ENCODE measurements at places on chromosomes 12 and 14.
A peak's percentile ranks its signal among the peaks of the same experiment; 100 is the strongest.

DNA sequence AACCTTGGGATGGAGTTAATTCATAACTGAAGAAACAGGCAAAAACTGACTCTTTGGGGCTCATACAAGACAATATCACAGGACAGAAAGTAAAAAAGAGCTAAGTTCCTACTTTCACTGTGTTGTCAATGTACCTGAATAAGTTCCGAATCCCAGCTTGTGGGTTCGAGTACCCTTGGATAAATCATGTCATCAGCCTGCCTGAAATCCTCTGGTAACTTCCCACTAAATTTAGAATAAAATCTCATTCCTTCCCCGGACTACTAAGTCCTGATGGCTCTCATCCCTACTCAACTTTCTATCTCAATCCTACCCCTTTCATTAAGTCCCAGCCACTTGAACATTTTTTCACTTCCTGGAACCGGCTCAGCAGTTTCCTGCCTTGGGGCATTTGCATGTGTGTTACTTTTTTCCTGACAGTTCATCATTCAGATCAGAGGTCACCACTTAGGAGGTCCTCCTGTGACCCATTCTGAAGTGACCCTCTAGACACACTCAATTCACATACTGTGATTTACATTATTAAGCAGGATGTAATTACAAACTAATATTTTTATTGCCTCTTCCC lies 12.7 kb downstream of the ERP29 start:
- peaks cover 62% of the 10 kb centered on the region for H3K36me3 ChIP-seq
- no peaks in the 10 kb centered on the region for H3K27me3 ChIP-seq
- no peak overlapping the region for H3K27ac ChIP-seq
- H3K4me1 ChIP-seq = peaks cover 3% of the 10 kb centered on the region

GRCh38 chr12:24776861-24777260 lies 172.0 kb downstream of the BCAT1 start:
- H3K27ac ChIP-seq = no peak overlapping the region
- no peaks in the 10 kb centered on the region for H3K36me3 ChIP-seq
- no peak overlapping the region for H3K4me3 ChIP-seq
- H3K27me3 ChIP-seq = no peaks in the 10 kb centered on the region
- peaks cover 10% of the 10 kb centered on the region for H3K4me1 ChIP-seq

GRCh38 chr12:80791863-80792262 lies 75.2 kb downstream of the MYF5 start:
- H3K4me1 ChIP-seq = no peaks in the 10 kb centered on the region
- DNase-seq = no peak
- no peak overlapping the region for H3K4me3 ChIP-seq
- no peak overlapping the region for H3K27ac ChIP-seq
- no peaks in the 10 kb centered on the region for H3K36me3 ChIP-seq

GRCh38 chr12:69981881-69982475 lies 157.0 kb downstream of the MYRFL start:
- no peaks in the 10 kb centered on the region for H3K36me3 ChIP-seq
- no peak overlapping the region for H3K27ac ChIP-seq
- no peaks in the 10 kb centered on the region for H3K27me3 ChIP-seq
- DNase-seq = no peak
- H3K4me1 ChIP-seq = no peaks in the 10 kb centered on the region

GRCh38 chr12:58745348-58746125 lies 174.8 kb downstream of the LRIG3 start:
- H3K27me3 ChIP-seq = no peaks in the 10 kb centered on the region
- no peak for DNase-seq
- H3K27ac ChIP-seq = no peak overlapping the region
- H3K4me3 ChIP-seq = no peak overlapping the region

DNA sequence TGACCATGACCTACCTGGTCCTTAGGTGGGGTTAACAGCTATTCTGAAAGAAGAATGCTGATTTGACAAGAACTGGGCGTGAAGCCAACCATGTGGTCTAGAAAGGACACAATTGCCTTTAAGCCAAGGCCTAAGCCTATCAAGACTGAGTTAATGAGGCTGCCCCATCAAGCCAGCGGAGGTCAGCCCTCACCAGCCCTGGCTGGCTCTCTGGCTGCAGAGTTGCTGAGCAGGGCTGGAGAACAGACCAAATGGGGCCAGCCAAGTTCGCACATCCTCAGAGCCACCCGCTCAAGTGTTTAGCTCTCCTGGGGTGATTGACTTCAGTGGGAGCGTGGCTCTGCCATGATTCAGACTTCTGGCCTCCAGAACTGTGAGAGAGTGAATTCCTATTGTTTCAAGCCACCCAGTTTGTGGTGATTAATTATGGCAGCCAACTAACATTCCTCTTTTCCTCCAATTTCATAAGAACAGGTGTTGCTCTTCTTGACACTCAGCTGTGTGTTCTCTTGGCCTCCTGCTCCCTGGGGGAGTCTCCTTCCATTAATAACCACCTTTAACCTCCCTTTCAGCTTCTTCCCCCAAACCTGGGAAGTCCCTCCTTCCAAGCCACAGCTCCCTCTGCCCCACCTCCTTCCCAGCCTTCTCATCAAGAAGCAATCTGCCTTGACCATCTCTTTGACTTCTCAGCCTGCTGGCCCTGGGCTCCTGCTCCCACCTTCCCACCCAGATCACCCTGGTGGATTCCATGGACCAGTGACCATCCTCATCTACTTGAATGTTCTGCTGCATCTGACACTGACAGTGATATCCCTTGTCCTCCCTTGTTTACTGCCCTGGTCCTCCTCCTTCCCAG lies 5.3 kb upstream of the SERPINA5 start:
- H3K36me3 ChIP-seq = no peaks in the 10 kb centered on the region
- no peak overlapping the region for H3K27ac ChIP-seq
- H3K27me3 ChIP-seq = no peaks in the 10 kb centered on the region
- no peak for DNase-seq

GRCh38 chr14:55101698-55102097 lies 27.4 kb upstream of the LGALS3 start:
- no peak overlapping the region for H3K4me3 ChIP-seq
- peak overlapping the region; percentile 87 for H3K27ac ChIP-seq
- peaks cover 20% of the 10 kb centered on the region for H3K4me1 ChIP-seq
- no peaks in the 10 kb centered on the region for H3K36me3 ChIP-seq
- no peak for DNase-seq
